ENCODE measurements at places on chromosomes 6 and 20.

DNA sequence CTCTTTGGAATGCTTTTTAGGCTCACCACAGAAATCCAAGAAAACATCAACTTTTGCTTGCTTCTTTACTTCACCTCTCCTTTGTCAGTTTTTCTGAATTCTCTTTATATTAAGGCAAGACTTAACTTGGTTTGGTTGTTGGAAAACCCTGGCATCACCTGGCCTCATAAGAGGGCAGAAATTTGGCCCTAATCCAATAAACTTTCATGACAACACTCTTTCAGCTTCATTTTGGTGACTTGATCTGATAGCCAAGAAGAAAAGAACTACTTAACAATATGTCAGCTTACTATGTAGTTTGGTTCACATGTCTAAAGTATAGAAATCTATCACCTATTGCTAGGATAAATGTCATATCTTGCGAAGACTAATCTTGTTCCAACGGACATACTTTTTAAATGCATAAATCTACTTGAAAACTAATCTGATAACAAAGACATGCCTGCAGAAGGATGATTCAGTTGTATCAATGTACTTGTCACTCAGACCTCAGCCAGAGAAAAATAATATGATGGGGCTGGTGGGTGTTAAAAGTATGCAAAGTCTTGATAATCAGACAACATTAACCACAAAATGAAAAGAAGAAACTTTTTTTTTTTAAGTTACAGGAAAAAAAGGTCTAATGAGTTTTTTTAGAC is 19.3 kb upstream of the HBS1L start:
- DNase-seq: no peak

DNA sequence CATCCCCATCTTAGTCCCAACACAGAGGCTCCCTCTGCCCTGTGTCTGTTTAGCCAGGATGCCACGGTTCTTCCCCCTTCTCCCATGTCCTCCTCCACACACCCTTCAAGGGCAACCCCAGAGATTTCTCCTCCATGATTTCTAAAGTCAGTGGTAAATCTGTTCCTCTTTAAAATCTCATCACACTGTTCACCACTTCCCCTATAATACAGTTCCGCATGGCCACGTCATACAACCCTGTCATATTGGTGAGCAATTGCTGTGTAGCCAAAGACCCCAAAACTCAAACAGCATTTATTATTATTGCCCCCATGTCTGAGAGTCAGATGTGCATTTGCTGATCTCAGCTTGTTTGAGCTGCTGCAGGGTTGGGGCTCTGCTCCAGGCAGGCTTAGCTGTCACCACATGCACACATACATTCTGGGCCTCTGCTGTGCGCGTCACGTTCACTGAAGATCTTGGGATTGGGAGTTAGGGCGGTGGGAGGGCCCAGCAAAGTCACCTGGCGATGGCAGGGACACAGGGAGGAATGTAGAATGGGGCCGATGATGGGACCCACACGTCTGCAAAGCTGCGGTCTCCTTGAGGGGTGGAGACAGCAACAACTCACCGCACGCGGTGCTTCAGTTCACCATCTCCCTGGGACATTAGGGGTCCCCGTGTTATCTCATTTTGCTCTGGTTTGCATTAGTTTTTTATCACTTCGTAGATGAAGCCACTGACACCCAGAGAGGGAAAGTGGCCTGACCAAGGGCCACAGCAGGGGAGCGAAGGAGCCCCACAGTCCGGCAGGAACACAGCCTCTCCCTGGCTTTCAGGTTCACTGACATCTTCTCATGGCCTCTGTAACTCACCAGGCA is 36.9 kb upstream of the CD93 start:
- no peak for DNase-seq

DNA sequence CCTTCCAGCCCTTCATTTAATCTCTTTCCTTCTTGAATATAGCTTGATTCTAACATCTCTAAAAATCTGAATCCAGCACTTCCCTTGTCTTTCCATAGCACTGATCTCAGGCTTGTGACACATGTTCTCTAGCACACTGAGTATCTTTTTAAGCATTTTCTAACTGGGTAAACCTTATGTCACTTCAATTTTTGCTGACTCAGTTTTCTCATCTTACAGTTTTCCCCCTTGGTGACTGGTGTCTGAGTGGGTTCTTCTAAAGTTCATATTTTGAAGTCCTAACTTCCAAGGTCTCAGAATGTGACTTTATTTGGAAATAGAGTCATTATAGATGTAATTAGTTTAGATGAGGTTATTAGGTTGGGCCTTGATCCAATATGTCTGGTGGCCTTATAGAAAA is 153.9 kb downstream of the PAK5 start:
- DNase-seq: no peak

GRCh38 chr20:19108155-19108554 is 104.3 kb upstream of the SLC24A3 start:
- DNase-seq: no peak

GRCh38 chr20:36634342-36634741 is 11.7 kb downstream of the SLA2 start:
- no peak for DNase-seq

DNA sequence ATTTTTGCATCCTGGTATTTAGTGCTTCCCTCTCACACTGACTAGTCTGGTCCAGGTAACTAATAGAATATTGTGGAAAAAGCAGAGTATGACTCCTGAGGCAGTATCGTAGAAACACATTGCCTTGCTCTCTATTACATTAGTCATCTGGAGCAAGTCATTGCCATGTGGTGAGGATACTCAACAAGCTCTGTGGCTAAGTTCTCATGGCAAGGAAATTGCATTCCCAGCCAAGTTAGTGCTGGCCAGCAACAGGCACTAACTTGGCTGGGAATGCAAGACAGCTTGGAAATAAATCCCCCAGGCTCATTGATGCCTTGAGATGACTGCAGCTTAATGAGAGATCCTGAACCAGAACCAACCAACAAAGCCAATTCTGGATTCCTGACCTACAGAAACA is 39.7 kb upstream of the HTR1B start:
- no peak for DNase-seq

- no peak for DNase-seq
Measured at GRCh38 chr6:63882208-63882607, 246.6 kb downstream of the PHF3 start.

GRCh38 chr6:17013701-17014100 is 88.1 kb upstream of the STMND1 start:
- no peak for DNase-seq

DNA sequence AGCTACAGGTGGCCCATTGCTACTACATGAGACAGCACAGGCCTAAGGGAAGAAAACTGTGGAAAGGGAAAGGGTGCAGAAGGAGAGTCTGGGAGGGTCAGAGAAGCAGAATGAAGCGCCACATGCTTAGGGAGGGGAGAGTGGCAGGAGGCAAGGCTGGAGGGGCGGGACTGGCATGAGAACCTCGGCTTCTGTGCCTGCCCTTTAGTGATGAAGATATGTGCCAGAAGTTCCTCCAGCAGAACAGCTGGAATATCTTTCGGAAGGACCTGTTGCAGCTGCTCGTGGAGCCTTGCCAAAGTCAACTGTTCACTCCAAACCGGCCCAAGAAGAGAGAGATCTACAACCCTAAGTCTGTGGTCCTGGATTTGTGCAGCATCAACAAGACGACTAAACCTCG is 61.8 kb downstream of the CNBD2 start:
- DNase-seq: no peak

GRCh38 chr6:1849691-1850090 is 240.0 kb downstream of the FOXC1 start:
- DNase-seq: no peak

- DNase-seq: no peak
Measured at GRCh38 chr6:110799189-110799588, 16.1 kb downstream of the CDK19 start.

DNA sequence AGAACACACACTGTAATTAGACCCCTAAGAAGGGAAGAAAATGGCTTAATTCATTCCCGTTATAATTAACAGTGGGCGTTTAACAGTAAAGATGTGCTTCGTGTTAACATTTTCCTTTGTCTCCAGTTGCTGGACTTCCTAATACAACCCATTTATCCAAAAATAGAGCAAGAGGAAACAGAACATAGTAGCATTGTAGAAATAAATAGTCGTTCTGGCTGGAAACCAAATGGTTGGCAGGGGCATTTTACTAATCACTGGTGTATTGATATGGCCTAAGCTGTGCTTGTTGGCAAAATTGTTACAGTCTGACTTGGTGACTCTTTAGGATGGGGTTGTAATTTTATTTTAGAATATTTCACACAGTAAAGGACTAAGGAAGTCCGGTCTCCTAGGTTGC is 89.8 kb downstream of the BMP6 start:
- no peak for DNase-seq

DNA sequence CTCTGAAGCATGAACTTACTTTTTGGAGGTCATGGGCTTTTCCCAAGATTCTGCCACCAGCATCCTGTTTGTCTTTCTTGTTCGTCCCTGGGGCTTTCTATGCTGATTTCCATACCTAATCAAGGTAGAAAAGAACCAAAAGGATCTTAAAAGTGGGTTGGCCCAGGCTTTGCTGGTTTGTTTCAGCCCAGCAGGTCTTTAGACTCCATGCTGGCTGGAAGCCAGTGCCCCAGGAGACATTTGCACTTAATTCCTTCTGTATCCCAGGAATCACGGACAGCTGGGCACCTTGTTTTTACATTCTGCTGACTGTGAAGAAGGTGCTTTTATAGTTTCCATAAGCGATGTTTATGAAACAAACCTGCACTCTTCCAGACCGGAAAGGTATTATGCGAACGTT is 195.9 kb downstream of the CDH4 start:
- no peak for DNase-seq

- no peak for DNase-seq
Measured at GRCh38 chr20:36252511-36252910, 16.2 kb downstream of the AAR2 start.

DNA sequence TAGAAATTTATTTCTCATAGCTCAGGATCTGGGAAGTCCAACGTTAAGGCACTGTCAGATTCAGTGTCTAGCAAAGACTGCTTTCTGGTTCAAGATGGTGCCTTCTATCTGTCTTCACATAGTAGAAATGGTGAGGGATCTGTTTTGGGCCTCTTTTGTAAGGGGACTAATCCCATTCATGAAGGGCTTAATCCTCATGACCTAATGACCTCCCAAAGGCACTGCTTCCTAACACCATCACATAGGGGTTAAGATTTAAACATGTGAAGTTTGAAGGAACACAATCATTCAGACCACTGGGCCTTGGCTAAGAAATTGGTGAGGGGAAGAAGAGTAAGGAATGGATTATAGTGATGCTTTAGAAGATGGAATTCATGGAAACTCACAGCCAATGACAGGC is 237.6 kb downstream of the PACRG start:
- DNase-seq: no peak

DNA sequence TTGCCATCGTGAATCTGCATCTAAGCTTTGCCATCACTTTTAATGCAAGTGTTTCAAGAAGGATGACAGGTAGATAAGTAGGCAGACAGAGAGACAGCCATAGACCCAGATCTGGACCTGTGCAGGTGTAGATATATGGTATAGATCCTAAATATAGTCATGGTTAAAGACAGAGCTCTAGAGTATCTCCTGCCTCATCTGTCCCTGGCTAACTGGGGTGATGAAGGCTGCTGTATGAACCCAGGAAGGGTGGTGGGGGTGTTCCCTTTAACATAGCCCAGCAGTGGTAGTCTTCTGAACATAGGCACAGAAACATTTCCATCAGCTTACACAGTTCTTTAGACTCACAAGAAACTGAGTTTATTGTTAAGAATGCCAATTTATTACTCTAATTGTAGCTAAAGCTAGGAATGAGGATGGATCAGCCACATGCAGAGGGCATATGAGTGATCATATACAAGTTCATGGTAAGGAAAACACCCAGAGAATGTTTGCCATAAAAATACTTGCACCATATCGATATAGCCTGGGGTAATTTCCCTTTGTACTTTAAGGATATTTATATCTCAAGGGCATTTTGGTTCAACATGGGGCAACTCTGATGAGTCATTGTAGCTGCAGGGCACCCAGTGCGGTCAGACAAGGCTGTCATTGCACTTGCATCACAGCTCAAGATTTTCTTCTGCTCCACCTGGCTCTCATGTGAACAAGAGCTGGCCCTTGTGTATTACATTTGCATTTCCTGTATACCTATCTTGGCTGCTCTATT is 587.2 kb downstream of the EPM2A start:
- no peak for DNase-seq

- DNase-seq: no peak
Measured at GRCh38 chr20:58428364-58428763, 39.3 kb downstream of the VAPB start.

DNA sequence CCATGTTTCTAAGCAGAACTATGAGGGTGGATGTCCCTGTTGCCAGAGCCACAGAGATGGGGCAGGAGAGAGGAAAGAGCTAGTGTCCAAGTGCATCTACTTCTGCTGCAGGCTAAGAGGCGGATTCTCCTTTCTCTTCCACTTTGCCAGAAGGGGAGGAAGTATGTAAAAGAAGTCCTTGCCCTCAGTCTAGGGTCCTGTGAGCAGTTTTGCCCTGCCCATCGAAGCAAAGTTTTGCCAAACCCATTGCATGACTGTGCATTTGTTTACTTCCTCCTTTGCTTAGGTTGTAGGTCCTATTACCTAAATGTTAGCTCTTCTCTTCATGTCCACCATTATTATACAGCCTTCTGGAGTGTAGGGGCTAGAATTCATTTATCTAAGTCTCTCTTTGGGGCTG is 106.2 kb upstream of the ARMC2 start:
- no peak for DNase-seq
